ENCODE measurements at places on chromosomes 5 and 9.

DNA sequence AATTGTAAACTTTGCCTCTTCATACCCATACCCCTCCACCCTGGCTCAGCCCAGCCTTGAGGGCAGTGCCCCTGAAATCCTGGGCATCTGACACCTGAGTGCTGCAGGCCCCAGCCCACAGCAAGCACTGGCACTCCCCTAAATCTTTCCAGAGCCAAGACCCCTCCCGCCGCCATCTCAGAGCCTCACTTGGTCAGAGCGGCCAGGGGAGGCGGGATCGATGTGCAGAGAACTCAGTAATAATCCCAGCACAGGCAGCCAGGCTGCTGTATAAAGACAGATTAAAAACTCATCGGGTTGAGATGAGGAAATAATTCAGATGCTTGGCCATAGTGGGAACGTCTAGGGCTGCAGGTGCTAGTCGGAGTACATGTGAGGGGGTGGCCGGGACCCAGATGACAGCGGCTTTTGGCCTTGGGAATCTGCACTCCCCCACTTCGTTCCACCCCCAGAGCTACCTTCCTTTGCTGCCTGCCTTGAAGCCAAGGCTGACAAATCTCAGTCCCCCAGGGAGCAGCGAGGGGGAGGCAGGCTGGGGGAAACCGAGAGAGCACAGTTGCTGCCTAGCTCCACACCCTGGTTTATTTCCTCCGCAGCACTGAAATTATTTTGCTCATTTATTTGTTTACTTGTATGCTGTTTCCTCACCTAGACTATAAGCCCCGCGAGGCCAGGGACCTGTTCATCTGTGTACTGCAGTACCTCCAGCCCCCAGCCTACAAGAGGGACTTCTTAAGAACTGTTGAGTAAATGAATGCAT is 19.5 kb upstream of the ARAP3 start:
- no peak for DNase-seq

DNA sequence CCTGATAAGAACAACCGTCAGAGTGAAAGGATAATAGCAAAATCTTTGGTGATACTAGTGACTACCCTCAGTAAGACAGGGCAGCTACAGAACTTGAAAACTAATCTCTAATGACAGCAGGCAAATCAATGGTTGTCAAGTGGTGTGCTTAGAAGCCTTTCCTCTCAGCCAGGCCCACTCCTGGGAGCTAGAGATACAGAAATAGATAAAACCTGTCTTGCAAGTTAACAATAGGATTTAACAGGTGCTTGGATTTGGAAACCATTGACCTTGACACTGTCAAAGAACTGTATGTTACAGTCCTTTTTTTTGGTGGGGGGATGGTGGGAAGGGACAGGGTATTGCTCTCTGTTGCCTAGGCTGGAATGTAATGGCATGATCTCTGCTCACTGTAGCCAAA is 118.6 kb downstream of the BASP1 start:
- DNase-seq, result no peak

DNA sequence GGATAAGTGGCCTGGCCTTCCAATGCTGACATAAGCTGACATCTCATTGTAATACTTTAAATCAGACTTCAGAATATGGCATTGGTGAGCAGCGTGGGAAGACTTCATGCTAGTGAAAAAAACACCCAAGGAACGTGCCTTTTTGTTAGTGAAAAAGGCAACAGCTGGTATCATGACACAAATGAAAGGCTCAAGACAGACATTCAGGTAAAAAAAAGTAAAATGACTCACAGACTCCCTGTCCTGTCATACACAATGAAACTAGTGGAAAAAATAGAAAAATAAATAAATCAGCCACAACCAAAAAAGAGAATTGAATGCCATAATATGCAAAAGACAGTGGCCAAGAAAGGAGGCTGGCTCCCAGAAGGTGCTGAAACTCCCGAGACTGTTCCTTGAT is 24.4 kb upstream of the PPP1R2B start:
- no peak for DNase-seq

DNA sequence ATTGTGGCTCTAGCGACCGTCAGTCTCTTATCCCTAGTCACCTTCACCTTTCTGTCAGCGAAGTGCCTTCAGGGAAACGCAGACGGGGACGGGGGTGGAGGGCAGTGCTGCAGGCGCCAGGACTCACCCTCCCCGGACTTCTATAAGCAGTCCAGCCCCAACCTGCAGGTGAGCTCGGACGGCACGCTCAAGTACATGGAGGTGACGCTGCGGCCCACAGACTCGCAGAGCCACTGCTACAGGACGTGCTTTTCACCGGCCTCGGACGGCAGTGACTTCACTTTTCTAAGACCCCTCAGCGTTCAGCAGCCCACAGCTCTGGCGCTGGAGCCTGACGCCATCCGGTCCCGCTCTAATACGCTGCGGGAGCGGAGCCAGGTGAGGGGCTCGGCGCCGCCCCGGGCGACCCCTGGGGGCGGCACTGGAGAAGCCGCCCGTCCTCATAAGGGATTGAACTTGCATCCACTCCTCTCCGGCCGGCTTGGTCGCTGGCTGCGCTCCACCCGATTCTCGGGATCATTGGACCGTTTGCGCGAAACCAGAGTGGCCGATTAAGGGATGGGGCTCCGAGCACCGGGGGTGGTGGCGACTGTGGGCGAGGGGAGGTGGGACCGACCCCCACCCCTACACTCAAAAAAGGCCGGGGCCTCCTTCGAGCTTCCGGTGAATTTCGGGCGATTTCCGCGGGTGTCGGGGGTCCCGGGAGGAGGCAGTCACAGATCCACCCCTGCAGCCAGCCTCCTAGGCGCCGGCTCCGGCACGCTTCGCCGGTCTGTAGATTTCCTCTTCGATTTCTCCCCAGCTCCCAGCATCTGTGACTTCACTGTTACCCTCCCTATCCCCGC is 2.7 kb downstream of the PCDHGC5 start:
- DNase-seq, result no peak

- DNase-seq, result no peak
These were observed 348.2 kb downstream of the IRX1 start for GRCh38 chr5:3943859-3944258.

- no peak for DNase-seq
These were observed 156.0 kb downstream of the ZNF462 start for GRCh38 chr9:107018861-107019545.

DNA sequence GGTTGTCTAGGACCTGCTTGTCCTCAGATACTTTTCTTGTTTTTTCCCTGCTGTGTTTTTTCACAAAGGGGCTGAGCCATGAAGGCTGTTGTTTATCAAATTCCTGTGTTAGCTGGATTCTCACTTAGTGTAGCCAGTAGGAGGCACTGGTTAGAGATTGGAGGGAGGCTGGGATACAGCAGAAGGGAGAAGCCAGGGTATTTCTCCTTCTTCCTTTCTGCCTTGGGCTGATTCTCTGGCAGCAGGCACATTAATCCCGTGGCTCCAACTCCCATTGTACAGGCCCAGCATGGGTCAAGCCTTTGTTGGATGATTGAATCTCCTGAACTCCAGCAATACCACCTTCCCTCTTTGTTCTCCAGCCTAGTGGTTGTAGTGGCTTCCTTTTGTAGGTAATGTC is 46.4 kb upstream of the FAM170A start:
- no peak for DNase-seq

DNA sequence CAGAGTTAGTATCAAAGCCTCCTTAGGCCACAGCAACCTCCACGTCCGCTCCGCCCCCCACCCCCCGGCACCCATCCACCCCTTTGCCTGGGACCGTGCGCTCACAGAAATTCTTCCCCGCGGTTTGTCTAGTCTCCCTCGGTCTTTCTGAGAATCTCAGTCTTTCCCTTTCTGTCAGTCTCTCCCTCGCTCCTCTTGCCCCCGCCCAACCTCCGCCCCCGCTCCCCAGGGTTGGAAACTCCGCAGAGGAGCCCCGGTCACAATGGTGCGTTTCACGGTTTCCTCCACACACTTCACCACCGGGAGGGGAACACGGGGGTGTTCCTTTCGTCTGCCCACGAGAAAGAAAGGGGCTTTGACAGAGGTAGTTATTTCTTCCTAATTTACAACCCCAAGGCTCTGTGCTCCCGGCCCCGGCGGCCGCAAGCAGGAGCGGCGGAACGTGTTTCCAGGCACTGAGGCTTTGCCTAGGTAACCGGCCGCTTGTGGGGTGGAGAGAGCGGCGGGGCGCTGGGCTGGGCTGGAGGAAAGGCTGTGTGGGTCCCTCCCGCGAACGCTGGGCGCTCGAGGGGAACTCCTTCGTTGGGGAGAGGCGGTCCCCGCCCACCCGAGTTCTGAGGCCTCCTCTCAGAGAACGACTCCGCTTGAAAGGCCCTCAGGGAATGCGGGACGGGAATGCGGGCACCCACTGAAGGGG is 2.1 kb downstream of the NR4A3 start:
- no peak for DNase-seq

- DNase-seq, result no peak
These were observed 525.6 kb downstream of the PDE4D start for GRCh38 chr5:59367791-59368394.

DNA sequence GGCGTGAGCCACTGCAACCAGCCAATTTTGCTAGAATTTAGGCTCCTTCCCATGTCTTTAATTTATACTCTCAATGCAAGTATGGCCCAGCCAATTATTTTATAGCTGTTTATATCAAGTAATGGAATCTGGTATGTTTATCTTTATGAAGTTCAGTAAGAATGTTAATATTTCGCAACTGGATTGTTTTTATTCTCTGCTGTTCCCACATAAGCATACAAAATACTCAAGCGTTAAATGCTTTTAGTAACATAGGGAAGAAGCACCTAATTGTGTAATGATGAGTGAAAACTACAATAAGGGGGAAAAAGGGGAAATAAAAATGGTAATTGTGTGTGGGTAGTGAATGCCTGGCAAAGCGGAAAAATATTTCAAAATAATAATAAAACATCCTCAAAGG is 21.3 kb downstream of the PWWP2A start:
- no peak for DNase-seq

DNA sequence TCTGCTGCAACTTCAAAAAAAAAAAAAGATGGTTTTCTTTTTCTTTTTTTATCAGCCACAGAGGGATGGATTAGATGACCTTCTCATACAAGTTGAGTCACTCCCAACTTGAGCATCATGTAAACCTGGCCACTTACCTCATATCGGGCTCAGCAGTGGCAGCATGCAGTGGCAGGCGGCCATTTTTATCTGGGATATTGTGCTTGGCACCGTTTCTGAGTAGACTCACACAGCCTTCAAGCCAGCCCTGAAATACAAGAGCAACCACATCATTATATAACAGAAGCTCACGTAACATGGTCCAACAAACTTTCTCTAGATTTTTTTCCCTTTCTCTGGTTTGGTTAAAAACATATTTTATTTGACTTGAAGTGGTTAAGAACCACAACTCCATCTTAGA is 62.6 kb downstream of the ANKRD55 start:
- no peak for DNase-seq

DNA sequence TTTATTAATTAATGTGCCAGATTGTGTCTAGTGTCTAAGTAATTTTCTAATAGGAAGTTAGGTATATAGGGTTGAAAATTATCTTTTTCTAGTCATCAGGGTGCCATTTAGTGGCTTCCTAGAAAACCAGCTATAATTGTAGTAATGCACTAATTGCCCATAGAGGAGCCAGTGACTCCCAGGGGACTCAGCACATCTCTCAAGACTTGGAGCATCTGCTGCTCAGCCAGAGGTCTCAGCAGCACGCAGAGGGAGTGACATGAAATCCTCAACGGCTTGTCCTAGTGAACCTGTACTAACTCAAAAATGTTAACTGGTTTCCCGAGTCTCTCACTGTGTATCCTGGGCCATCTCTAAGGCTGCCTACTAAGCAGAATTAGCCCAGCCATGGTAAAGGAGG is 78.2 kb upstream of the MAN2A1 start:
- no peak for DNase-seq

DNA sequence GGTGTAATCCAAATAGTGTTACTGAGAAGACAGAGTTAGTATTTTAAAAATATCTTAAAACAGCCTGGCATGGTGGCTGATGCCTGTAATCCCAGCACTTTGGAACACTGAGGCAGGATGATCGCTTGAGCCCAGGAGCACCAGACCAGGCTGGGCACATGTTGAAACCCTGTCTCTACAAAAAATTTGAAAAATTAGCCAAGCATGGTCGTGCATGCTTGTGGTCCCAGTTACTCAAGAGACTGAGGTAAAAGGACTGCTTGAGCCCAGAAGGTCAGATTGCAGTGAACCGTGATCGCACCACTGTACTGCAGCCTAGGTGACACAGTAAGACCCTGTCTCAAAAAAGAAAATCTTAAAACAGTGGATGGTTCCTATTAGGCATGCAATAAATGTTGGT is 12.4 kb downstream of the IFNA1 start:
- DNase-seq, result no peak

DNA sequence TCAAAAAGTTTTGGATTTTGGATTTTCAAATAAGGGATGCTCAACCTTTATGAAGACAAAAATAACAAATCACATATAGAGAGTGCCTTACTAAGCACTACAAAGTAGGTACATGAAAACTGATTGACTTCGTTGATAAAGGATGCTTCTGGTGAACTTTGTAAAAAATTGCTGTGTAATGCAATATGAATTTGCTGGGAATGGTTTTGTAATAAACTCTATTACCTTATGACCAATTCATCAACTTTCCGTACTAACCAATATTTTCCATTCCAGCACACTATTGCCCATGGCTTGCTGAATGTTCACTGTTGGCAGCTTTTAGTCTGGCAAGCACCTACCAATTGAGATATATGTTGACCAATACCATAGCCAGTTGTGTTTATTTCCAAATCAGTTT is 23.4 kb upstream of the ZNF474 start:
- no peak for DNase-seq

DNA sequence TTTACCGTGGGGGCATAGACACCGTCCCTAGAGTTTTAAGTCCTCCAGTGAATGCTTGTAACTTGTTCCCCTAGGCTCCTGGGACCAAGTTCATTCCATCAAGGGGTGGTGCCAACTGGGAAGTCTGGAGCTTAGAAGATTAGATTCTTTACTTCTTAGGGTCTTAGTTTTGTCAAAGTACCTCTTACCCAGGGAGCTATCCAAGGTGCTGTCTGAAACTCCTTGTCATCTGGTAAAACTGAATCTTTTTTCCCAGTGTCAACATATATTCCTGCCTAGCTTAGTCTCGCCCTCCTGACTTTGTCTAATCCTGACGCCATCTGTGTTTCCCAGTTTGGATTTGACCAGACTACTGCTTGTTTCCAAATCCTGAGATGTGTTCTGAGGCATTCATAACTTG is 41.6 kb downstream of the MAMDC2 start:
- DNase-seq, result no peak

GRCh38 chr9:34976441-34976840 is 13.1 kb upstream of the DNAJB5 start:
- DNase-seq, result no peak

DNA sequence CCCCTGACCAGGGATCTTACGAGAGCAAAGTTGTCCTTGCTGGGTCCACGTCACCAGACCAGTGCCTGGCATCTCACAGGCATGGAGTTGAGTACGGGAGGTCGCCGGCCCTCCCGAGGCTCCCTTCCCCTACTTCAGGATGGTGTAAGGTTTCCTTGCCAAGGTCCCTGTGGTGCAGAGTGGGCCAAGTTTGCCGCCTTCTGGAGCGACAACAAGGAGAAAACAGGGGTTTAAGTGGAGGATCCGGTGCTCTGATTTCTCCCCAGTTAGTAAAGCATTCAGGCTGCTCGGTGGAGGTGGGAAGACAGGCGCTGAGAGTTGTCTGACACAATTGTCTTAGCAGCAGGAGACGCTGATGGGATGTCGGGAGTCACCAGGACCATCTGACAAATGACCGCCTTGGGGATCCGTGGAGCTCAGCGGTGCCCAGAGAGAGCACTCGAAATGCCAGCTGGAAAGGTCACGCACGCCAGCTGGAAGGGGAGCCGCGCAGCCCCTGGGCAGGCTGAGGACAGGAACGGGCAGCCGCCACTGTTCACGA is 37.3 kb downstream of the ADAMTS2 start:
- no peak for DNase-seq

Measured in SHP77 treated with DMSO at 0.1 percent for 48 hours (cell line).